Common myeloid progenitor, CD34-positive (primary cell): ENCODE measurements at places on chromosomes 4 and X.
A peak's percentile ranks its signal among the peaks of the same experiment; 100 is the strongest.

DNA sequence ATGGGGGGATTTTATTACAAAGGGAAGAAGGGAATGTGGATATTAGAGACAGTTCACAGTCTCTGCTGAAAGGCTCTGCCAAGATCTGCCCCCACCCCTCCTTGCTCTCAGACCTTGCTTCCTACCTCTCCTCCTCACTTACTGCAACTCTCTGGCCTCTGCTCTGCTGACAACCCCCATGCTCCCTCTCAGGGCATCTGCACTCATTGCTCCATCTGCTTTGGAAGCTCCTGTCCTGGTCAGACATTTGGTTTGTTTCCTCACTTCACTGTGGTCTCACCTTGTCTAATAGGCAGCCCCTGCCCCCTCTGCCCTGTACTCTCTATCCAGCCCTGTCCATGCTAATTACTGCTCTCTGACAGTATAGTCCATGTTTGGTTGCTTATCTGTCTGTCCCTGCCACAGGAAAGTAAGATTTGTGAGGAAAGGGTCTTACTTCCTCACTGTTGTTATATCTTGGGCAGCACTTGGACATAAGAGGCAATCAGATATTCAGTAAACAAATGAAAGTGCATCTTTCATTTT is 189.3 kb downstream of the PTTG2 start:
- no peak for DNase-seq

- DNase-seq, result no peak
Measured at GRCh38 chr4:13647031-13647430, 19.5 kb upstream of the BOD1L1 start.

- DNase-seq, result peak; percentile 96
Measured at GRCh38 chr4:86961605-86962295, 26.9 kb downstream of the AFF1 start.

- DNase-seq, result no peak
Measured at GRCh38 chr4:38534344-38535045, 129.5 kb upstream of the KLF3 start.

- no peak for DNase-seq
Measured at GRCh38 chrX:11967986-11968869, 170.0 kb upstream of the FRMPD4 start.

GRCh38 chr4:158796370-158797140 is 27.7 kb downstream of the FNIP2 start:
- no peak for DNase-seq

DNA sequence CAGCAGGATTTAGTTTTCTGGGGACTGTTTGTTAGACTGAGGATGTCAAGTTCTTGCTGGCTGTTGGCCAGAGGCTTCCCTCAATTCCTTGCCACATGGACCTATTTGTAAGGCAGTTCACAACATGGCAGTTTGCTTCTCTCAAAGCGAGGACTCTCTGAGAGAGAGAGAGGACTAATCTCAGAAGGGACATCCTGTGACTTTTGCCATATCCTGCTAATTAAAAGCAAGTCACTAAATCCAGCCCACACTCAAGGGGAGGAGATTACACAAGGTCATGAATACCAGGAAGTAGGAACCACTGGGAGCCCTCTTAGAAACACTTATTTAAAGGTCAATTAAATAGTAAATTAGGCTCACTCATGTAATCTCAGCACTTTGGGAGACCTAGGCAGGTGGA is 38.2 kb downstream of the PPP1R2C start:
- DNase-seq, result peak; percentile 77

DNA sequence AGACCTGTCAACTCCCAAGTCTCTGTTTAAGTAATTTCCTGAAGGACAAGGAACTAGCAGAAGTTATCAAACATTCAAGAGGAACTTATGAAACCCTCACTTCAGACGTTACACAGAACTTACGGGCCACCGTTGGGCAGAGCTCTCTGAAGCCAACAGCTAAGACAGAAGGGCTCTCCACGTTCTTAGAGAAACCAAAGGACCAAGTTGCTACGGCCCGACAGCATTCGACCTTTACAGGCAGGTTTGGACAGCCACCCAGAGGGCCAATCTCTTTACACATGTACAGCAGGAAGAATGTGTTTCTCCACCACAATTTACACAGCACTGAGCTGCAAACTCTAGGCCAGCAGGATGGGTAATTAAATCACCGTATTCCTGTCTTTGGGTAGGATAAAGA is 705.1 kb upstream of the GRID2 start:
- DNase-seq, result no peak

- peak; percentile 52 for DNase-seq
Measured at GRCh38 chr4:108543359-108543968, 76.9 kb upstream of the RPL34 start.

GRCh38 chr4:169492436-169493163 is 119.8 kb downstream of the NEK1 start:
- peak; percentile 11 for DNase-seq
